ENCODE measurements at places on chromosomes 3 and 15.
A peak's percentile ranks its signal among the peaks of the same experiment; 100 is the strongest.

- no peak for DNase-seq
These were observed 167.5 kb downstream of the SUCLG2 start for GRCh38 chr3:67486883-67487282.

- DNase-seq, result no peak
These were observed 183.6 kb downstream of the DCLK3 start for GRCh38 chr3:36580716-36581115.

GRCh38 chr15:40104865-40105516 lies 3.7 kb downstream of the BMF start:
- peak; percentile 43 for DNase-seq

- no peak for DNase-seq
These were observed 1.3 kb downstream of the SCAANT1 start for GRCh38 chr3:63910891-63911290.

- no peak for DNase-seq
These were observed 28.4 kb downstream of the IRAK2 start for GRCh38 chr3:10192953-10193691.

DNA sequence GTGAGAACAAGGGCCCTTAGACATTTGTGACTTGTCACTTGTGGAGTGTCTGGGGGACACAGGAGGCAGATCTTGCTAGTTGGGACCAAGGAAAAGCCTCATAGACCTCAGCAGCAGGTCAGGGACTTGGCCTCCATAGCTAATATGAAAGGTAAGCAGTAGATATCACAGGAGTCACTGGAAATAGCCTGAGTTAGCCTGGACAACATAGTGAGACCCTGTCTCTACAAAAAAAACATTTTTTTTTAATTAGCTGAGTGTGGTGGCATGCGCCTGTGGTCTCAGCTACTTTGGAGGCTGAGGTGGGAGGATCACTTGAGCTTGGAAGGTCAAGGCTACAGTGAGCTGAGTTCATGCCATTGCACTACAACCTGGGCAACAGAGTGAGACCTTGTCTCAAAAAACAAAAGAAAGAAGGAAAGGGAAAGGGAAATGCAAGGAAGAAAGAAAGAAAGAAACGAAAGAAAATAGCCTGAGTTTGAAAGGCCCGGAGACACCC lies 37.1 kb upstream of the CLK3 start:
- DNase-seq, result no peak

DNA sequence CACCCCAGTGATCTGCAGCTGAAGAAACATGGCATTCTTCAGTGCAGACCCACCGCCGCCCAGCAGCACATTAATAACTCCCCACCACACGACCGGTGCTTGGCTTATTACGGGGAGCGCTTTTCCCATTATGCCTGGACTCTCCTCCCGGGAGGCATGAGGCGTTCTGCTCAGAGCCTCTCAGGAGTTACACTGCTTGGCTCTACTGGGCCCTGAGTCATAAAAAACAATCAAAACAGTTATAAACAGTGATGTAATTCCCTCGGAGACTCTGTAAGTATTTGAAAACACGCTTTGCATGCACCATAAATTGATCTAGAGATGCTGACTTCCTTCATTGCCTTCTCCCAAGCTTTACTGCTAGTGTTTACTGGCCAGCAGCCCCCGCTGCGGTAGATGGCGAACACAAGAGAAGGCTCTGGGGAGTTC lies 77.1 kb upstream of the SNRPA1 start:
- no peak for DNase-seq

- no peak for DNase-seq
These were observed 357.0 kb upstream of the ICE2 start for GRCh38 chr15:60835974-60836373.

DNA sequence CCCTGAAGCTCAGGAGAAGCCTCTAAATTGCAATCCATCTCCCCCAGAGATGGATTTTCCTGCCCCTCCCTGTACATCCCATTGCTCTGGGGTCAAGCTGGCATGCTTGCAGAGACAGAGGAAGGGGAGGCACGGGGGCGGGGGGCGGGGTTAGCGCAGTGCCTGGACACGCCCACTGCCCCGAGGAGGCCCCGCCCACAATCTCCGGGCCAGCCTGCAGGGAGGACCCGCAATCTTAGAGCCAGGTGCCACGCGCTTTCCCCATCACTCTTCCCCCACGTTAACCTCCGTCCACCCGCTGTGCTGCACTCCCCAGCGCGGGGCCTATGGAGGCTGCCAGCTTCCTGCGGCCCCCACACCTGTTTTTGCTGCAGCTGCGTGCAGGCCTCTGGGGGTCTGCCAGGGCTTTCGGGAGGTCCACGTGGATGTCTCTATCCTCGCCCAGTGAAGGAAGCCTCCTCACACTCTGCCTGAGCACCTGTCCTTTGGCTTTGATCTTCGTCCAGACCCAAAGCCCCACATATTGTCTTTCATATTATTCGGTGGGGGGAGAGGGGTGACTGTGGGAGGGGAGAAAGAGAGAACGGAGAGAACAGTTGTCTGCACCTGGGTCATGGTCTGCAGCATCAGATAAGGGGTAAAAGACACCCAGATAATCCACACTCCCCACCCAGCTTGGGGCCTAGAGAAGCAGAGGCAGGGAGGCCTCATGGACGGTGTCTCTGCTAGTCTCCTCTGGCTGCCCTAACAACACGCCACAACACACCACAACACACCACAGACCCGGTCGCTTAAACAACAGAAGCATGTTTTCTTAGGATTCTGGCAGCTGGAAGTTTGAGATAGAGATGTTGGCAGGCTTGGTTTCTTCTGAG lies 118.0 kb upstream of the MEF2A start:
- DNase-seq, result no peak

- DNase-seq, result peak; percentile 64
These were observed 860 bp downstream of the RASA2 start for GRCh38 chr3:141487521-141488252.

- DNase-seq, result no peak
These were observed 27.9 kb upstream of the SLC12A8 start for GRCh38 chr3:125240496-125240895.

DNA sequence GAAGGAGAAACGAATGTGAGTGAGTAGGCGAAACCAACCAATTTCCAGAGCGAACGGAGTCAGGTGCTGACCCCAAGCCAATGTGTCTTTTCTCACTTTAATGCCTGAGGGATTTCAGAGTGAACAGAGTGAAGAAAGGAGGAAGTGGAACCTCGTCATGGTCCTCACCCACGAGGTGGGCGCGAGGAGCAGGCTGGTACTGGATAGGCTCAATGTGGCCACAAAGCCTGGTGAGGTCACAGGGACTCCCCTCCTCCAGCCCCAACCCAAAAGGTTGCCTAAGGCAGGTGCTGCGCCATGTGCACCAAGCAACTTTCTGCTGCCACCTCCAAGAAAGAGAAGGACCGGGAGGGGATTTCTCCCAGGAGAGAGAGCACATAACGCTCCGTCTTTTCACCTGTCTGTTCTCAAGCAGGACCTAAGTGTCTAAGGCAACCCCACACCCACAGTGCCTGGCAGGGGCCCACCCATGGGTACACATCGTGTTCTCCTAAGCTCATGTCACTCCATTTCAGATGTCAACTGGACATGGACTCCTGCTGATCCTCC lies 3.8 kb downstream of the NRROS start:
- no peak for DNase-seq

DNA sequence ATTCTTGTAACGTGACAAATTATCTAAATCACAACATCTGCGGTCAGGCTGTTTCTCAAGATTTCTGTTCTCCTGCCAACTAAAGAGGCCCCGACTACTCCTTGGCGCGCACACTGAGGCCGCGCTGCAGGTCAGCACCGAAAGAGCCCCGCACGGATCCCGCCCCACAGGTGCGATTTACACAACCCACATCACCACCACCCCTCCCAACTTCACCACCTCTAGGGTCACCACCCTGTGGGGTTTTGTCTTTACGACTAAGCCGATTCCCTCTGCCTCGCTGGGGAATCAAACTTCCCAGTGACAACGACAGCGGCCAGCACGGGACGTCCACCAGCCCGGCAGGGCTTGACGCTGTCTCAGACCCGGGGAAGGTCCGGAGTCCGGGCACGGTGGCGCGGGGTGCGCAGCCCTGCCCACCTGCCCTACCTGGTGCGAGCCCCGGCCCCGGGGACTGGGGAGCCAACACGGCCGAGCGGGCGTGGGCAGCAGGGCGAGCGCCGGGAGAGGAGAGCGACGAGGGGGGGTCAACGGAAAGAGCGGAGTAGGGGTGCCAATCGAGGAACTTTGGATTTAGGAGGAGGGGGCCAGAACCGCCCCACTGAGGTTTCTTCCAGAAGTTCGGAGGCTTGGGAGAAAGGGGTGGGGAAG lies 764 bp downstream of the UACA start:
- DNase-seq, result no peak

- no peak for DNase-seq
These were observed 51.9 kb downstream of the STARD5 start for GRCh38 chr15:81271761-81272644.

DNA sequence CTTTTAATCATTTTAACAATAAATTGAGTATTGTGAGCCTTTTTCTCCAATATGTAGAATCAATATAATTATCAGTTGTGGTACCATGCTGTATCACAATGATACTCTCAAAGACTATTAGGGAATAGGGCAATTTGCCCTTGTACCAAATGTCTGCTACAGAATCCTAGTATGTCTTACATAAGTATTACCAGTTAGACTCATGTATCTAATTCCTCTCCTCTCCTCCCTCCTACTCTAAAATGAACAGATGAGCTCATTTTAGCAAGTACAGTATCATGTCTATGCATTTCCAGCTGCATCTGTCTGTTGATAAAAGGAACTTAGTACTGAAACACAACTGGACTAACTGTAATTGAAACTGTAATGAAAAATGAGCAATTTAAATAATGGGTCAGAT lies 124.3 kb upstream of the ATP11B start:
- no peak for DNase-seq

DNA sequence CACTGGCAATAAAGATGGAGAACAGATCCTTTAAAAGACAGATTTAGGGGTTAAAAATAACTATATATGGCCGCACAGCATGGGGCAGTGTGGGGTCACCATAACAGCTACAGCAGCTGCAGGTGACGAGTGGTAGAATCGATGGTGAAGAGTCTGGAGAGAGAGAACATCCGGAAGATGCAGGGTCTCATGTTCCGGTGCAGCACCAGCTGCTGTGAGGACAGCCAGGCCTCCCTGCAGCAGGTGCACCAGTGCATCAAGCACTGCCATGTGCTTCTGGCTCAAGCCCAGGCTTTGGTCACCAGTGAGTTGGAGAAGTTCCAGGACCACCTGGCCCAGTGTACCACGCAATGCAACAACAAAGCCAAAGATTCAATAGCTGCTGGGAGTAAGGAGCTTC lies 93.7 kb upstream of the IMPG2 start:
- no peak for DNase-seq

DNA sequence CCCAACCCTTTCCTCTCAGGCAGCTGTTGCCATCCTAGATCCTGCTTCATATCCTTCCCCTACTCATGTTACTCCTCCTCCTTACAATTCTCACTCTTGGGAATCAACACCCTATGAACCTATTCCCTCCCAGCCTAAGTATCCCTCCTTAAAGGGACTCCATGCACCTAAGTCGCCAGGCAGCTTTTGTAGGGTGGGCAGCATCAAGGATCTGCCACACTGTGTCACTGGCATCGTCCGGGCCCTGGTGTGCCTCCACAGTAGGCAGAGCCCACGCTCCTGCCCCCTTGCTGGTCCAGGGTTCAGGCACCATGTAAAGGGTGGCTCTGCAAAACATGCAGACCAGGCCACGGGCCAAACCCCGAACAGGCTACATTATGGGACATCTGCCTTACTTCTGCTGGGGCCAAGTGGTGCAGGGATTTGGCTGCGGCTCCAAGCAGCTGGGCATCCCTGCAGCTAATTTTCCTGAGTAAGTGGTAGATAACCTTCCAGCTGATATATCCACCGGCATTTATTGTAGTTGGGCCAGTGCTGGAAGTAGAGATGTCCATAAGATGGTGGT lies 53.4 kb downstream of the GSK3B start:
- DNase-seq, result no peak

DNA sequence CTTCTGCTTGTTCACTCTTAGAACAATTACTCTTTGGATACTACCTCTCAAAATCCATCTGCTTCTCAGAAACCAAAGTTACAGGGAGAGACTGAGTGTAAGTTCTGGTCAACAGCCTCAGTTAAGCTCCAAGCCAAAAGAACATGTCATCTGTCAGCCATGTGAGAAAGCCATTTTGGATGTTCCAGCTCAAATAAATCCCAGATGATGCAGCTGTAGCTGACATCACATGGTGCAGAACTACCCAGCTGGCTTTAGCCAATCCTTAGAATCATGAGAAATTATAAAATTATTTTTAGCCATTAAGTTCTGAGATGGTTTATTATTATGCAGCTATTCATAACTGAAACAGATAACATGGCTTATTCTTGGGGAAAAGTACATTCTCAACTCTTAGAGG lies 696.0 kb downstream of the ZNF385D start:
- no peak for DNase-seq

DNA sequence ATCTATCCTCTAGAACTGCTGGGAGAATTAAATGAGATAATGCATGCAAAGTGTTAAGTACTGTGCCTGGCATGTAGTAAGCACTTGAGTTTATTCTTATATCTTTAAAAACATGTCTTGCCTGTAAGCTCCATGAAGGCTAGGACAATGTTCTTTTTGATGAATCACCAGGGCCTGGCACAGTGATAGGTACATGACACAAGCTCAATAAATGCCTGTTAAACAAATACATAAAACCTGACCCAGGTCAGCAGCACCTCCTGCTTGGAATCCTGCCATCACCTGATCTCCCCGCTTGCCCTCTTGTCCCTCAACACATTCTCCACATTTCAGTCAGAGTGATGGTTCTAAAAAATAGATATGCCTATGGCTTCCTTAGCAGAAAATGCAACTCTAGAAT lies 186.8 kb downstream of the CHST2 start:
- DNase-seq, result no peak

DNA sequence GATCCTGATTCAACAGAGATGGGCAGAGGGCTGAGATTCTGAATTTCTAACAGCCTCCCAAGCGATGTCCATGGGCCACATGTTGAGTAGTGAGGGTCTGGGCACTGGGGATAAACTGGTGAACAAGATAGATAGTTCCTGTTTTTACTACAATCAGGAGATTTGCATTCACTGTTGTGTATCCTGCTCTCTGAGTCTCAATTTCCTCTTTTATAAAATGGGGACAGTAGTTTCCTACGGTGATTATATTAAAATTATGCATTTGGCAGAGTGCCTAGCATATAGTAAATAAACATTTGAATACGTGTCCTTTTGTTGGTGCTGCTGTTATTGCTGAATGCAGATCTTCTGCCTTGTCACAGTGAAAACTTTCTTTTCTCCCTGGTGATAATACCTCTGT lies 102.5 kb downstream of the MYH15 start:
- DNase-seq, result no peak

DNA sequence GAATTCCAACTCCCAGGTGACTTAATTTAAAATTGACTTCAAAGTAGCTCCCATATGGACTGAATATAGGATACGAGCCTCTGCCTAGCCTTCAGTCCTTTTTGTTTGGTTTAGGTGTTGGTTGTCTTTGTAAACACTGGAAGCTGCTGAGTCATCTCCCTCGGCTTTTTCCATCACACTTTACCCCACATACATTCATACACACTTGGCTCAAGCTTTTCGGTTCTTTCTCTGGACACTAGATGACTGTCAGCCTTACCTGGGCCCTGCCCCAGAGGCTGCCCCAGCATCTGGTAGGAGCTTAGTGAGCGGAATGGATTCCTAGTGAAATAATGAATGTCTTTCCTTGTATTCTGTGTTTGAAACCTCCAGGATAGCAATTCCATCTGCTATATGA lies 201.5 kb upstream of the IL12A start:
- DNase-seq, result no peak

- no peak for DNase-seq
These were observed 14.4 kb upstream of the TBL1XR1 start for GRCh38 chr3:177211503-177212277.
